ENCODE measurements at places on chromosomes 6 and 20. TPM values are rescaled to one million over a fixed set of nuclear protein-coding genes. Genes with fewer than 3 reads are reported as not detected.

- no peak overlapping the region for H3K27ac ChIP-seq
- no peak for DNase-seq
- peaks cover 37% of the 10 kb centered on the region for H3K36me3 ChIP-seq
- peaks cover 29% of the 10 kb centered on the region for H3K4me1 ChIP-seq
- H3K4me3 ChIP-seq, result no peak overlapping the region
Measured at GRCh38 chr6:105330364-105330763, 72.5 kb downstream of the PREP start.

DNA sequence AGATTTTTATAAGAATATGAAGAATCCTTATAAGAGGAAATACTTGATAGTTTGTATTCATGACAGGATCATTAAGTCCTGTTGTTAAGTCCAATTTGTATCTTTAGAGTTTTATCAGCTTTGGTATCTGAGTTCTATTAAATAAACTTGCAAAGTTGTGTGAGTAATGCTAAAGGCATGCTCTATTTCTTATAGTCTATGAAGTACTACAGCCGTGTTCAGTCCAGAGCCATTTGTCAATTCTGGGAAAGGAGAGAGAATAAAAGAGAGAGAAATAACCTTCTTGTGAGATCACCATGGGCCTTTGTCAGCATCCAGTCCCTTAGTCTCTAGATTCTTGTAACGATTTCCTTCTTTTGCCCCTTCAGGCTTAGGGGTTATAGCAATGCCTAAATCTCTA, 181.2 kb upstream of the POU3F2 start:
- H3K4me3 ChIP-seq, result no peak overlapping the region
- H3K27me3 ChIP-seq, result no peaks in the 10 kb centered on the region
- peaks cover 47% of the 10 kb centered on the region for H3K4me1 ChIP-seq
- H3K27ac ChIP-seq, result no peak overlapping the region
- H3K36me3 ChIP-seq, result no peaks in the 10 kb centered on the region

The ARMC2 gene
- 10.0 TPM for total RNA-seq

The CAGE1 gene
- 0.16 TPM for total RNA-seq

- H3K27me3 ChIP-seq, result no peaks in the 10 kb centered on the region
- H3K4me3 ChIP-seq, result no peak overlapping the region
- peaks cover 8% of the 10 kb centered on the region for H3K4me1 ChIP-seq
- no peak for DNase-seq
- peaks cover 2% of the 10 kb centered on the region for H3K36me3 ChIP-seq
Measured at GRCh38 chr20:49560186-49560585, 7.8 kb downstream of the PTGIS start.

GRCh38 chr20:4488407-4489339, 233.0 kb upstream of the PRND start:
- DNase-seq, result no peak
- no peak overlapping the region for H3K4me3 ChIP-seq
- no peaks in the 10 kb centered on the region for H3K36me3 ChIP-seq
- H3K4me1 ChIP-seq, result no peaks in the 10 kb centered on the region

DNA sequence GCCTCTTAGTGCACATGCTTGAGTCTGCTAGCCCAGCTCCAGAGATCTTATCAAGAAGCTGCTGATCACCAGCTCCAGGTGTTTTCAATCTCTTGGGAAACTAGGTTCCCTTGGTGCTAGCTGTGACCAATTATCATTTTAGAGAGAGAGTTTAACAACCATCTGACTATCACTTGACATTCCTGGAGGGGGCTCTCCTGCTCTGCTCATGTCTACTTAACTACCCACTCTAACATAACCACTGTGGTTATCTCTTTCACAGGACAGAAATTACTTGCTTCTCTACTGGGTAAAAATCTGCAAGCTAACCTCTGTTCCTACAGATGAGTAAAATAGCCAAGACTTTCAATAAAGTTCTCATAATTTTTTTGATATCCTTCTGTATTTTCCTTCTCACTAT, 823.4 kb upstream of the GJE1 start:
- H3K4me1 ChIP-seq, result peaks cover 17% of the 10 kb centered on the region
- no peaks in the 10 kb centered on the region for H3K36me3 ChIP-seq
- DNase-seq, result no peak
- no peaks in the 10 kb centered on the region for H3K27me3 ChIP-seq
- H3K4me3 ChIP-seq, result no peak overlapping the region
- no peak overlapping the region for H3K27ac ChIP-seq

DNA sequence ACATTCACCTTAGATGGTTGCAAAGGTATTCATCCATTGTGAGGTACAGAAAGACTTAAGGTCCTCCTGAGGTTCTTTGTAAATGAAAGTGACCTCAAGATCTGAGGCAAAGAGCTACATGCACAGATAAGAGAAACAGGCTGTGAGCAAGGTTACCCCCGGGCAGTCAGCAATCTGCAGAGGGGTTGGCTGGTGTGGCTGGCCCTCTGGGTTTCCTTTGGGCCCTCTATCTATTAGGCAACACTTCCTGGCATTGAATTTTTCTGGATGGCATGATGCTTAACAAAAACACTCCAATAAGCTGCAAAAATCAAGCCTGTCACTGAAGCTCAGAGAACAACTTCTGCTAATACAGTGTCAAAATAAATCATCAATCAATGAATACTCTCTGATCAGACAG, 48.9 kb upstream of the RALGAPA2 start:
- no peak overlapping the region for H3K4me3 ChIP-seq
- peaks cover 4% of the 10 kb centered on the region for H3K27me3 ChIP-seq
- no peaks in the 10 kb centered on the region for H3K36me3 ChIP-seq
- no peak overlapping the region for H3K27ac ChIP-seq

The DPM1 gene
- 42.9 TPM for total RNA-seq

The MCM3 gene
- 210 TPM for total RNA-seq

DNA sequence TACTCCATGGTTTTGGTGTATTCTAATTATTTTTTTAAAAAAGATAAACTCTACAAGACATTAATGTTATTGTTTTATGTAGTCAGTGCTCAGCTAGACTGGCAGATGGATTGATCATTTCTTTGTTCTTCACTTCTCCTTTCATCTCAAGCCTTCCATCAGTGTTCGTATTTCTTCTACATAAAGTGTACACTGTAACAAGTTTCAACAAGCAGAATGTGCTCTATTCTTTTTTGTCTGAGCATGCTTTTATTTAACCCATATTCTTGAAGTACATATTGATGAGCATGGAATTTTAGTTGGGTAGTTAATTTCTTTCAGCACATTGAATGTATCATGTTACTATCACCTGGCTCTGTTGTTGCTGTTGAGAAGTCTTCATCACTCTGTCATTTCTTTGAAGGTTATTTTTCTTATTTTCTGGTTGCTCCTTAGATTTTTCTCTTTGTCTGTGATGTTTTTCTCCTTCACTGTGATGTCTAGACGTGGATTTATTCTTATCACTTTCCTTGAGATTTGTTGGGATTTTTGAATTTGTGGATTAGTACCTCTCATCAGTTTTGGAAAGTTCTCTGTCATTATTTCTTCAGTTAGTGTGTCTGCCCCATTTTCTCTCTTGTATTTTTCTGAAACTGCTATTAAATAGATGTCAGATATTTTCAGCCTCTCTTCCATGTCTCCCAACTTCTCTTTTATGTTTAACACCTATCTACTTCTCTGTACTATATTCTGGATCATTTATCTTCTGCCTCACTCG, 48.5 kb downstream of the TGM2 start:
- H3K27ac ChIP-seq, result no peak overlapping the region
- no peak for DNase-seq
- peaks cover 3% of the 10 kb centered on the region for H3K4me1 ChIP-seq
- H3K36me3 ChIP-seq, result no peaks in the 10 kb centered on the region
- no peak overlapping the region for H3K4me3 ChIP-seq

GRCh38 chr6:149289192-149289781, 28.2 kb upstream of the TAB2 start:
- no peak for DNase-seq
- no peaks in the 10 kb centered on the region for H3K27me3 ChIP-seq
- no peak overlapping the region for H3K27ac ChIP-seq

DNA sequence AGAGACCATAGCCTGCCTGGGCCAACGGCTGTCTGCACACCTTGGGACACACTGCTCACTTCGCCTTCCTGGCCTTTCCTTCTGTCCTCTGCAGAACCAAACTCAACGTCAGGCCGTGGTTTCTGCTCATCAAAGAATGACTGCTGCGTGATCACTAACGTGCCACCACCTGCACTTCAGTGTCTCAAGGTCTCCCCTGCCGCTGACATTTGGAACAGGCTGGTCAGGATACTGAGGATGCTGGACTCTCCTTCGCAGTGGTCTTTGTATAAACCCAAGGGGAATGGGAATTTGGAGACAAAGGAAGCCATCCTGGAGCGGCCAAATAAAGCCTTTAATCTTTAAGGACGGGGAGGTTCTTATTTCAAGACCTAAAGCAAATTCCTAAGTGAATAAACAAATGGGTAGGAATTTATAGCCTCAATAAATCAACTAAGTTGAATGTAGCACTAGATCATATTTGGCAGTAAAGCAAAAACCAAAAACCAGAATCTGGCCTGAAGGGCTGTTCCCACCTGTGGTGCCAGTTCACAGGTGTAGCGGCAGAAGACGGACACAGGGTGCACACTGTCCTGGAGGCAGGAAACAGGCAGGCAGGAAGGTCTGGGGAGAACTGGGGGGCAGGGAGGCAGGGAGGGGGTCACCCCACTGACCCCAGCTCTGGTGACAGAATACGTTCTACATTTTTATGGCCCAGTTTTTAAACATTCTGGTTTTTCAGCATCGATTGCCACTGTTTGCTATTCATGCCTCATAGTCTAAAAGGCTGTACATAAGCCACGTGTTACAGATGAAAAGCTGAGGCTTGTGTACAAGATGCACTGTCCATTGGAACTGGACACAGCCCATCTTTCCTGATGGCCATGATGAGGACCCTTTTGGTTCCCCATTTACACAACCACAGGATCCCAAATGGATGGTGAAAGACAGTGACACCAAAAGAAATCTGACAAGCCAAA, 36.6 kb downstream of the ABHD12 start:
- H3K36me3 ChIP-seq, result no peaks in the 10 kb centered on the region
- H3K27ac ChIP-seq, result peak overlapping the region; percentile 89
- H3K4me1 ChIP-seq, result peaks cover 35% of the 10 kb centered on the region
- DNase-seq, result no peak
- H3K27me3 ChIP-seq, result no peaks in the 10 kb centered on the region

GRCh38 chr20:22071841-22072240, 366.4 kb downstream of the PAX1 start:
- no peak overlapping the region for H3K4me3 ChIP-seq
- no peak for DNase-seq
- H3K36me3 ChIP-seq, result no peaks in the 10 kb centered on the region

The BHLHE23 gene
- total RNA-seq, result not detected

DNA sequence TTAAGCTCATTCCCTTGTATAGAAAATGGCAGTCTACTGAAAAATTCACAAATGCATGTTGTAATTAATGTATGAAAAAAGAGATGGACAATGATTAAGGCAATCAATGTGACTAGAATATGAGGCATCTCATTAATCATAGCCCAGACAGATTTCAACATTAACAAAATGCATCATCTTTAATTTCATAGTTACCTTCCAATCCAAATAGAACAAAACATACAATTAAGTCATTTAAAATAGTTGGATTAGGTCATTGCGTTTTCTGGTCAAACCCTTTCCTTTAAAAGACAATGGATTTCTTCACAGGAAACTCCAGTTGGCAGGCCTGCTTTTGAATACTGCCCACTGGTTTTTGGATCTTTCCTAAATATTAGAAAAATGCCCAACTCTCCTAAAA, 203.9 kb downstream of the HAO1 start:
- no peaks in the 10 kb centered on the region for H3K36me3 ChIP-seq
- no peak for DNase-seq
- H3K27me3 ChIP-seq, result peaks cover 4% of the 10 kb centered on the region
- H3K4me1 ChIP-seq, result no peaks in the 10 kb centered on the region

GRCh38 chr20:49594143-49594930, 26.4 kb upstream of the PTGIS start:
- no peak overlapping the region for H3K27ac ChIP-seq
- H3K4me3 ChIP-seq, result no peak overlapping the region
- H3K36me3 ChIP-seq, result no peaks in the 10 kb centered on the region
